Activated CD8-positive, alpha-beta memory T cell treated with anti-CD3 and anti-CD28 coated beads, Interleukin-2, amount 50 U/mL, for 4 hours (primary cell): ENCODE measurements at places on chromosomes 3 and 15.

DNA sequence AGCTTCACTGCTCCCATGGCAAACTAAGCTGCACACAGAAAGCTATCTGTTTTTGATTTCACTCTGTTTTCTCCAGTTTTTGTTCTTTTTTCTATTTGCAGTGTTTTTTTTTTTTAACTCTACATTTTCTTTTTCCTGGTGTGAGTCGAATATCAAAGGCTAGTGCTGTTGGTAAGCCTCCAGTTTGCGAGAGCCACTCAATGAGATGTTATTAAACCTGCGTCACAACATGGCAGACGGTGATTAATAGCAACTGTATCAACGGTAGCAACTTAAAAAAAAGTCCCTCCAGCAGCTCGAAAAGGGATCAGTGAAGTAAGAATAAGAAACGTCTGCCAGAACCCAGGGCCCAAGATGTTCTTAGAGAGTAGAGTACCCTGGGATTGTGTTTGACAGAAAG lies 84.1 kb downstream of the MEIS2 start:
- no peak for DNase-seq

DNA sequence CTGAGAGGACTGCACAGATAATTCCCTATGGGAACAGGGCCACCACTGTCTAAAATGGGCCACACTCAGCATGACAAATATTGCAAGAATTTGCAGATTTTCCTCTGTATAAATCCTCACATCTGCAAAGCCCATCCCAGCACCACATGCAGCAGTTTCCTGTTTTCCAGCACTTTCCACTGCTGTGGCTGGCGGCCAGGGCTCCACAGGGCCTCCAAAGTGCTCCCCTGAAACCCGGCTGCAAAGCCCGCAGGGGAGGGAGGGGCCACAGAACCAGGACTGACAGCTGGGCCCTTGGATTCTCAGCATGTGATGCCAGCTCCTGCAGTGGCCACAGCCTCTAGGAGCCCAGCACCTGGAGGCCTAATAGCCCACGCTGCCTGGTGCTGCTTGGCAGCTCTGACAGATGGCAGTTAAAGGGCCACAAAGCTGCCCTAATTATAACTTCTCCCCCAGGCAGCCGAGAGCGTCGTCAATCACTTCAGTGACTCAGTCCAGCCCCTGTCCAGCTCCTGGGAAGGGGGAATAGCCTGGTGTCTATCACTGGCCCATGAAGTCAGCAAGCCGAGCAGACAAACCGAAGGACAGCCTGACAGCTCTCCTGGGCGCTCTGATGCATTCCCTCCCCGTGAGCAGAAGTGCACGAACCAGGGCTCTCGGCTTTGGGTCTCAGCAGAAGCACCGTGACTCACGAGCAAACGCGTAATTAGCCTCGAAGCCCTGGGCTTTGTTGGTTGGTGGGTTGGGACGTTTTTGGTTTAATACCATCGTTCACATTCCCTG lies 4.7 kb downstream of the LRRC15 start:
- DNase-seq, result no peak

- no peak for DNase-seq
These were observed 605 bp downstream of the DCUN1D1 start for GRCh38 chr3:182979674-182980191.

- DNase-seq, result no peak
These were observed 225.6 kb upstream of the TLE3 start for GRCh38 chr15:70323111-70323851.

DNA sequence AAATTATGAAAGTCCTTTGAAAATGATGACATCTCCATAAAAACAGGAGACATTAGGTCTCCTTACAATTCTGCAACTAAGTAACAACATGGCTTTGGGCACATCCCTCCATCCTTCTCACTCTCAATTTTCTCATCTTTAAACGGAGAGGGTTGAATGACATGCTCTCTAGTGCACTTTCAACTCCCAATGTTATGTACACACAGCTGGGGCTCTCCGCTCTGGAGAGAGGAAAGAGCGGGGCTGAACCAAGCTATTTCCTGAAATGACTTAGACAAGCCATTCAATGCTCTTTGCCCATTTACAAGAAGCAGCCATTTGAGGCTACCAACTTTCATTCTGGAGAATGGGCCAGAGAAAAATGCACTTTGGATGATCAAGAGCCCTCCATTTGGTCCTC lies 144.2 kb upstream of the BNIP2 start:
- DNase-seq, result no peak

GRCh38 chr3:173217127-173217526 lies 76.1 kb upstream of the SPATA16 start:
- DNase-seq, result no peak

- peak; percentile 16 for DNase-seq
These were observed 34.7 kb downstream of the GRK7 start for GRCh38 chr3:141797819-141798447.

- DNase-seq, result no peak
These were observed 56.8 kb downstream of the SETMAR start for GRCh38 chr3:4359805-4360502.

GRCh38 chr3:128273841-128274573 lies 120.7 kb downstream of the EEFSEC start:
- no peak for DNase-seq

DNA sequence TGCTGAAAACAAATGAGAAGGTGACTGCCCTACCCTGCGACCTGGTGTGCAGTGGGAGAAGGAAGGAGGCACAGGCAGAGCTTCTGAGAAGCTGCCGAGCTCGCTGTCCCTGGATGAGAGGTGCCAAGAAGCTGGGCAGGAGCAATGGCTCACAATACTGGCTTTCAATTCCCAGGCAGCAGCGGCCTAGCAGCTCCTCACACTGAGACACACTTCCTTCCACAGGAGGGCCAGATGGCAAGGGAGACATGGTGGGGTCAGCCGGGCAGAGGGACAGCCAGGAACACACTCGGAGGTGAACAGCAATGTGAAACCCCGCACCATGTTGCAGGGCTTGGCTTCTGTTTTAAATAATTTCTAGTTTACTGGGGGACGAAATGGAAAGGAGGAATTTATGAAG lies 314.6 kb downstream of the EPHB1 start:
- DNase-seq, result no peak

DNA sequence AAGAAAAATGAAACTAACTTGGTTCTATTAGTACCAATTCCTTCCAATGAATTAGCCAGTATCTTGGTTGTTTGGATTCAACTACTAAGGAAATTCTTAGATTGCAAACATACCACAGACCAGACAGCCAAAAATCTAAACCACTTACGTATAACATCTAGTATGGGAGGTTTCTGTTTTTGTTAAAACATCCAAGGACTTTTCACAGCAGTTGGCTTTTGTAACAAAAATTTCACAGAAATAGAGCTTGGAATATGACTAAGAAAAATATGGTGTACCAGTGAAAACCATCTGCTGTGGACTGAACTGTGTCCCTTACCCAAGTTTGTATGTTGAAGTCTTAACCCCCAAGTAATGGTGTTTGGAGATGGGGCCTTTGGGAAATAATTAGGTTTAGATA lies 199.2 kb downstream of the OTOL1 start:
- DNase-seq, result no peak

DNA sequence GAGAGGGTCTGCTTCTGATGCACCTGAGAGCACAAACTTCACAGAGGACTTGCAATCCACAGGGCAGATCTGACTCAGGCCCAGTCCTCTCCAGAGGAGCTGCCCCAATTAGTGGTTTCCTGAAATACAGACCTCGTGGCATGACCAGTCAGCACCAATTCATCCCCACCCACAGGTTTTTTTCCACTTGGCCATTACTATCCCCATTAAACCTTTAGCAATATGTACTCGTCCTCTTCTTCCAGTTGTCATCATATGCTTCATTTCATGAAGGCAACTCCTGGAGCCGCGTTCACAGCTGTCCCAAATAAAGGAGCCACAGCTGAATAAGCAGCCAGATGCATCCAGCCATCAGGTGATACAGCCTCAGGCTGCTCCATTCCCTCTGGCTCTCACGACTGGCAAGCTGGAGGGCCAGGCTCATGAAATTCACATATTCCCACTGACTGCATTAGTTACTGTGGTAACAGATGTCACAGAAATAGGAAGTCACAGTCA lies 163.1 kb downstream of the FMN1 start:
- no peak for DNase-seq

- no peak for DNase-seq
These were observed 2.2 kb upstream of the SLC12A8 start for GRCh38 chr3:125214738-125215137.

DNA sequence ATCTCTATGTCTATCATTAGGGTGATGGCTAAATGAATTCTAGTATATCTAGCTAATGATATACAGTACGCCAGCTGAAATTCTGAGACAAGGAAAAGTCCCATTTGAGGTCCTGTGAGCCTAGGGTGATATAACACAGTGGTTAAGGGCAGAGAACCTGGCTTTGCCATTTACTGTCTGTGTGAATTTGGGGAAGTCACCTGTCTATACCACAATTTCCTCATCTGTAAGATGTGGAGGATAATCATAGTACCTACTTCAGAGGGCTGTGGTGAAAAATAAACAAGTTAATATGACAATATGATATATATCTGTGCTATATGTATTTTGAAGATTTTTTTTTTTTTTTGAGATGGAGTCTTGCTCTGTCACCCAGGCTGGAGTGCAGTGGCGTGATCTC lies 9.8 kb upstream of the ANKDD1A start:
- no peak for DNase-seq
